Activated CD4-positive, alpha-beta T cell treated with anti-CD3 and anti-CD28 coated beads, Interleukin-2, amount 50 U/mL, for 16 hours (primary cell): ENCODE measurements at places on chromosomes 6 and 20.

DNA sequence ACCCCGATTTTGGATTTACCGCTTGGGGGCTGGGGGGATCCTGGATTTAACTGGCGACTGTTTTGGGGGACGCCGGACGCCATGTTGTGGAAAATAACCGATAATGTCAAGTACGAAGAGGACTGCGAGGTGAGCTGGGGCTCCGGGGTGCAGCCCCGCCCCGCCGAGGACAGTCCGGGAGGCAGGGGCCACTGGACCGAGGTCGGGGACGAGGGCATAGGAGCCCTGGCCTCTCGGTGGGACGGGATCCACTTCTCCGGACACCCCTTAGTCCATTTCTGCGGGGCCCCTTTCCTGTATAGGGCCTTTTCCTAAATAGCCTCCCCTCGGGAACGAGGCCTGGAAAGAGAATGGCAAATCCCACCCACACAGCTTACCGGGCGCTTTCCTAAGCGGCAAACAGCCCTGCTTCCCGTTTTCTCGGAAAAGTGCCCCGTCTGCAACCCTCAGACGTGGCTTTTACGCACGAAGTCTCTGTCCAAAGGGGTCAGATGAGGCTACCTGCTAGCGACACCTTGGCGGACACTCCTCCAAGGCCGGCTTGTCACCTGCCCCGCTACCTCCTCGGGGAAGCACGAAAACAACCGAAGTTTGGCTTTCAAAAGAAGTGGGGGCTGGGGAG, 469 bp downstream of the TFAP2C start:
- DNase-seq, result no peak

DNA sequence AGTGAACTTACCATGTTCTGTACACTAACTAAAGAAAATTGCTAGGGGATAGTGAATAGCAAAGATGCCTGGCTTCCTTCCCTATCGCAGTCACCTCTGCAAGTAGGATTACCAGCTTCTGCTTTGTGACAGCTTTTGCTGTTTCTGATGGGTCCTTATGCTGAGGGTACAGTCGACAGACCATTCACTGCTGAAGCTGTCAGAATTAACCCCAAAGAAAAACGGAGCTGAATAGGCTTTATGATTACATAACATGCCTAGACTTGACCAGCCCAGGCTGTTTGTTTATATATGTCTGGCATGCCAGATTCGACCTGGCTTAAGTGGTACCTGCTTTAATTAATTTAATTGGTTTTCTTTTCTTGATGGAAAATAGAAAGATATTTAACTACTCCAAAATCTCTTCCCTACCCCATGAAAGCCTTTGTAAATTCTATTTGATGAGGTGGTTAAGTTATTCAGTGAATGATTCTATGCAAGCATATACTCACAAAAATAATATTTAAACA, 21.7 kb upstream of the PRELID3B start:
- no peak for DNase-seq

- DNase-seq, result no peak
Observed at GRCh38 chr6:158942349-158942748, 57.7 kb downstream of the RSPH3 start.

DNA sequence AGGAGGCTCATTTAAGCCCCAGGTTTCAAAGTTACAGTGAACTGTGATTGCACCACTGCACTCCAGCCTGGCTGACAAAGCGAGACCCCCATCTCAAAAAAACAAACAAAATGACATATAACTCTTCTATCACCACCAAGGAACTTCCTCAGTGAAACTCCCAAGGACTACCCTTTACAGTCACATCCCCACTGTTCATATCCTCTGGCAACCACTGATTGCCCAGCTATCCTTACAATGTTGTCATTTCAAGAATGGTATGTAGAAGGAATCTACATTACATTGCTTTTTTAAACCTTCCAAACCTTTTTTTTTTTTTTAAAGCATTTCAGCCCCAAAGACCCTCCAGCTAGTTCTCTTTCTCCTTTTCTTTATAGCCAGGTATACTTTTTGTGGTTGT, 123.1 kb upstream of the CARMIL1 start:
- no peak for DNase-seq

DNA sequence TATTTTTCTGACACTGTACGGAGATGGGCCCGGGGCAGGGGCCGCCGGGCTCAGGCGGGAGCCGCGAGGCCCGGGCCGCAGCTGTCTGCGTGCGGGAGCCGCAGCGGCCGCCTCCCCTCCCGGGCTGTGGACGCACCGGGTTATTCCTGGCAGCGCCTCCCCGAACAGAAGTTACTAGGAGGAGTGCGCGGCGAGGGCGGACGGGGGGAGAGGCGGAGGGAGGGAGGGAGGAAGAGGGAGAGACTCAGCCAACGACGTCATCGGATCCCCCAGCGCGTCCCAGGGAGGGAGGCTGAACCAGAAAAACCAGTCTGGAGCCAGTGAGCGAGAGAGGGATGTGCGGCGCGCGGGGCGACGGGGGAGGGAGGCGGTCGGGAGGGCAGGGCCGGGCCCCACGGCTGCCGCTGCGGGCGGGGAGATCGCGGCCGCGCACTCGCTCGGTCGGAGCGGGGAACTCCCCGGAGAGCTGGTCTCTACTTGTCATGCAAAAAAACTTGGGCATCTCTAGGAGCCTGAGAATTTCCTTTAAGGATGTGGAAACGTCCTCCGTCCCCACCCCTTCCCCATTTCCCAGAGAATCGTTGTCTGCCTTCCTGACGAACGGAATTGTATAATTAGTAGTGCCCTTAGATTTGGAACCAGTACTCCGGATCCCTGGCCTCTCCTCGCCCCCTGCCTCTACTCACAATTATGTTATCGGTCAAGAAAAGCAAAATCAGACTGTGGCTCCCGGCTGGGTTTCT, 1.4 kb upstream of the HIVEP2 start:
- DNase-seq, result peak; percentile 93

- DNase-seq, result no peak
Observed at GRCh38 chr6:2244261-2245102, 923 bp downstream of the GMDS start.

- DNase-seq, result no peak
Observed at GRCh38 chr20:4891997-4892396, 109.3 kb downstream of the SLC23A2 start.

GRCh38 chr6:20434766-20435165, 33.1 kb downstream of the E2F3 start:
- no peak for DNase-seq

DNA sequence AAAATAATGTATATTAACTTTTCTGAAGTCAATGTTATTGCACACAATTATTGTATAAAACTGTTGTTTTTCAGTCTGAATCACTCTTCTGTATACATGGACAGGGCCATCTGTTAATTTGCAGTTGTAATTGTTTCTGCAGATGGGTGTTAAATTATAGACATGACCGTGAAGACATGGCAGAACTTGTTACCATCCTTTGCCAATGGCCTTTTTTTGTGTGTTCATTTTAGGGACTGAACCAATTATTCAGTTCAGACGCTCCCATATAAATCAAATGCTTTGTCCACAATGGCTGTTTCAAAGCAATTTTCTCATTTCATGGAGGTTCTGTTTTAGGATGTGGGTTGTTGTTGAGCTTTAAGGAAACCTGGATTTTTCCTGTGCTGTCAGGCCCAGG, 533.7 kb downstream of the DOK5 start:
- DNase-seq, result no peak

DNA sequence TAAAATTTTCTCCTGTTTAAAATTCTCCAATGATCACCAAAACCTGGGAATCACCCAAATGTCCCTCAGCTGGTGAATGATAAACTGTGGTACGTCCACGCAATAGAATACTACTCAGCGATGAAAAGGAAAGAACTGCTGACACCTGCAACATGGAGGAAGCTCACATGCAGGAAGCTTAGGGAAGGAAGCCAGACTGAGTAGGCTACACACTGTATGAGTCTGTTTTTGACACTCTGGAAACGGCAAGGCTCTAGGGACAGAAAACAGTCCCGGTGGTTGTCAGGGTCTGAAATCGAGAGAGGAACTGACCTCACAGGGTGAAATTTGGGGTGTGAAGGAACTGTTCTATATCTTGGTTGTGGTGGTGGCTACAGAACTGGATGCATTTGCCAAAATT, 25.2 kb upstream of the TLDC2 start:
- no peak for DNase-seq

- DNase-seq, result peak; percentile 80
Observed at GRCh38 chr20:51399006-51399890, 143.3 kb downstream of the NFATC2 start.
